ENCODE measurements at places on chromosomes 13 and 19.
A peak's percentile ranks its signal among the peaks of the same experiment; 100 is the strongest.

GRCh38 chr13:82833923-82834322 is 1048.4 kb downstream of the SLITRK1 start:
- DNase-seq, result no peak

DNA sequence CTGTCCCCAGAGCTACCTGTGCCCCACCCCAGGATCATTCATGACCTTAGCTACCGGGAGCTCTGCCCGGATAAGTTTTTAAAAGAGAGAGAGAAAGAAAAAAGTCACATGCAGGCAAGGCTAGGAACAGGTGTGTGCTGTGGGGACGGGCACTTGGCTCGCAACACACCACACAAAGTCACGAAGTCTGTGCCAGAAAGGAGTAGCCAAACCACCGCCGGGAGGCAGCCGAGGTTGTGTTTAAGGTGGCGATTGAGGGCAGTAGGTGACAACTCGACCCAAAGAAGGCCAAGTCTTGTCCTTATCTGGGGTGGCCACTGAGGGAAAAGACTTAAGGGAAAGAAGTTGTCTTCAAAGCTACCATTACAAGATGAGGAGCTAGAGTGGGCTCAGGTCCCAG is 4.6 kb upstream of the TSHZ3 start:
- DNase-seq, result no peak

DNA sequence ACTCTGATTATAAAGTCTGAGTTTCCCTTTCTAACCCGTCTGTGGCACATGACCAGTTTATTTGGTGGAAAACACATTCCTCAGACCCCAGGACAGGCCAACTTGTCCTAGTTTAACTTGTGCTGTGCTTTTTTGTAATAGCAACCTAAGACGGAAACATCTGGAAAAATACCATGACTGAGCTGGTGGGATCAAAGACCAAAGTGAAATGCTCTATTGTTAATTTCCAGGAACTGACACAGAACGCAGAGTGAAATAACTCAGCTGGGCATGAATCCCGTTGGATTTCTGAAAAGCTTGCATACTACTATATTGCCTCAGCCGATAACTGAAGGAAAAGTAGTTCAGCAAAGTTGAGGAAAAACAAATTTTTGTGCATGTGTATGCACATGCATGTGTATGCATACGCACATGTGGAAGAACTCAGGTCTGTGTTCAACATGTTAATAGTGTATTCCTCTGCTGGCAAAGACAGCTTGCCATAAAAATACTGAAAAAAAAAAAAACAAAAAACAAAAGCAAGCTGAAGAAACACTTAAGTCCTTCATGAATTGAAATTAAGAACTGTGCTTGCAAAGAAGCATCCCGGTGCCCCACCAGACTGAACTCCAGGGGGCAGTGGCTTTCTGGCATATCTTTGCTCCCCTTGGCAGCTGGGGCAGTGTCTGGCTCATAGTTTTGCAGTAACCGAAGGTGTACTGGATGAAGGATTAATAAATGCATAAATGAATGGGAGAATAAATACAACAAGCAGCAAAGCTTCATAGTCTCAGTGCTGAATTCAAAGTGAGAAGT is 187.8 kb downstream of the LHFPL6 start:
- DNase-seq, result no peak

DNA sequence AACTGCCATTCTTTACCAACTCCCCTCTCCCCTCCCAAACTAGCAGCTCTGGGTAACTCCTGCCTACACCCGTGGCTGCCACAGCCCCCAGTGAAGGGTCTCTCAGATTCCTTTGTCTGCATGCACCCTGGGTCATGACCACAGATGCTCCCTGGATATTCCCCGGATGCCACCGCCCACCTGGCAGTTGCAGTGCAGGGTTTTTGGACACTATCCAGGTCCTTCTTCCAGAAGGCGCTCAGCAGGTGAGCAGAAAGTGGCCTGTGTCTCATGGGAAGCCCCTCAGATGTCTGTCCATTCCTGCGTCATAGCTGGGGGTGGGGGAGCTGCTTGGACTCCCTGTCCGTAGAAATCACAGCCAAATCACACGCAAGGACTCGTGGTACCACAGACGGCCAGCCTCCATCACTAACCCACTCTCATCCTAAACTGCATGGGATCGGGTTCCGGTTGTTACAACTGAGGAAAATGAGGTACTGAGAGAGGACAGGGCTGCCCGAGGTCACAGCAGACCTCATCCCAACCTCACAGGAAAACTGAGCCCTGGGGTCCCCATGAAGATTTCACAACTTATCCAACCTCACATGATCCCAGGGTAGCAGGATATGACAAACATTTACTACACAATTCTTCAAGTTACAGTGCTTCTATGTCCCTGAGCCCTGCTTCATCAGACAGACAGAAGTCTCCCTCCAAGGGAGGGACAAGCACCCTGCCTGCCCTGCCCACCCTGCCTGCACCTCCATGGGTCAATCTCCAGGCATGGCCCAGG is 38.6 kb downstream of the ELL start:
- DNase-seq, result no peak

GRCh38 chr19:13691569-13692435 is 72.5 kb upstream of the MRI1 start:
- DNase-seq, result no peak

GRCh38 chr13:48265217-48265815 is 32.3 kb downstream of the ITM2B start:
- peak; percentile 3 for DNase-seq
